ENCODE measurements at places on chromosomes 12 and 14.

- DNase-seq, result no peak
These were observed 65.0 kb upstream of the SINHCAF start for GRCh38 chr12:31390991-31391390.

DNA sequence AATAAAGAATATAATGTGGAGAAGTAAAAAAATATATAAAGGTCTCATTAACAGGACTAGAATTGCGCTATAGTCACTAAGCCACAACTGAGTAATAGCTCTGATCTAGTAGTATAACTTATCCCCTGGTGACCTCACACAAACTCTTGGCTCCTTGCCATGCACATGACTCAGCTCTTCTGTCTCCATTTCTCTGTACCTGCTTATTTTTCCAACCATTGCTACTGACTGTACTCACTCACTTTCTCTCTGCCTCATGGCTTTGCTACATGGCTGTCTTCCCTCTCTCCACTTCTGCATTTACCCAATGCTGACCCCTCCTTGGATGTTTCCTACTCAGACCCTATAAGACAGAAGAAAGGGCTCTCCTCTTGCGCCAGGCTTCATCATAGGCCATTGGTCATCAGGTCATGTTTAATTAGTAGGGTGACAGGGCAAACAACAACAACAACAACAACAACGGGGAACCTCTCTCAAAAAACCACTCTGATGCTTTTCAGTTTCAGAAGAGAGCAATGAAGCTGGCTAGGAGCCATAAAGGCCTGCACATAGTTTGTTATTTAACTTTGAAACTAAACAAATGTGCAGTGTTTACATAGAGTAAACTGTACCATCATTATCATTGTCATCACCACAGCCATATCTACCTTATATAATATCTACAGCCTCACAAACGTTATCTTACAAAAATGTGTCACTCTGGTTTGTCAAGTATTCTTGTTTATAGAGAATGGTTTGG lies 25.6 kb upstream of the KRAS start:
- DNase-seq, result peak; percentile 62

DNA sequence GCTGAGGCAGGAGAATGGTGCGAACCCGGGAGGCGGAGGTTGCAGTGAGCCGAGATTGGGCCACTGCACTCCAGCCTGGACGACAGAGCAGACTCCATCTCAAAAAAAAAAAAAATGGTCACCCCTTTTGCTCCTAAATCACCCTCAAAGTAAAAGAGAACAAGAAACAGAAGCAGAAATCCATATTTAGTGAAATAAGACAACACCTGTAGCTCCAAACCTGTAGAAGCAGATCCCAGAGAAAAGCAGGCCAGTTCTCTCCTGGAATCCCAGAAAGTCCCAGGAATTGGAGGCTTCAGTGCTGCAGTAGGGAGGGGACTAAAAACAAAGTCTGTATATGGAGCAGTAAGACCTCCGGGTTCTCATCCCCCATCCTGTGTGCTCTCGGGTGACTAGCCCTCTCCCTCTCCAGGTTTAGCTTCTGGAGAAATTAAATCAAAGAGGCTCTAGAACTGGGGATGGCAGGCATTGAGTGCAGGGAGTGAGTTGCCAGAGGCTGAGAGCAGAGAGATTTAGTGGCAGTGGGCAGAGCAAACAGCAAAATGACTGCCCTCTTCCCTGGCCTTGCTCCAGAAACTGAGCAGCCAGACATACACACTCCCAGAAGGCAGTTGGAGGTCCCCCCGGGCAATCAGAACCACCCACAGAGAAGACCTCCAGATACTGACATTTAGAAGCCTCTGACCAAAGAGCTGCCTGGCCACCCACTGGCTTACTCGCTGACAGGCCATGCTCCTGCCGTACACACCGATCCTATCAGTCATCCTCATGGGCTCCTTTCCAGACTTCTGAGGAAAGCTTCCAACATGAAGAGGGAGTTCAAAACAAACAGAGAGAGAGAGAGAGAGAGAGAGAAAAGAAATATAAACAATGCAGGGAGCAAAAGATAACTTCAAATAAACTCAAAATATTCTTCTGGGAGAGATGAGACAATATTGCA lies 6.3 kb upstream of the MLXIP start:
- DNase-seq, result peak; percentile 79

DNA sequence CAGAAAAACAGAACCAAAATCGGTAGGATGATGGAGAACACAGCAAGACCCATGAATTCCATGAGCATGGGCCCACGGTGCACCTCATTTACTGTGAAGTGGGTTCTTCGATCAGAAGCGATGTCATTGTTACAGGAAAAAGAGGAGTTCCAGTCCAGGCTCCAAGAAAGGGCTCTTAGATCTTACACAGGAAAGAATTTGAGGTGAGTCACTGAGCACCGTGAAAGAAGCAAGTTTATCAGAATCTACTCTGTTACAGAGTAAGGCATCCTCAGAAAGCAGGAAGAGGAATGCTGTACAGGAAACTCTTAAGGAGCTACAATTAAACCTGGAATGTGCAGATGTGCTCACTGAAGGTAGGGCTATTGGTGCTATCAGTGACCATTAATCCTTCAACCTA lies 11.6 kb upstream of the CHFR start:
- DNase-seq, result no peak

- no peak for DNase-seq
These were observed 56.4 kb upstream of the PIWIL1 start for GRCh38 chr12:130281153-130281799.

DNA sequence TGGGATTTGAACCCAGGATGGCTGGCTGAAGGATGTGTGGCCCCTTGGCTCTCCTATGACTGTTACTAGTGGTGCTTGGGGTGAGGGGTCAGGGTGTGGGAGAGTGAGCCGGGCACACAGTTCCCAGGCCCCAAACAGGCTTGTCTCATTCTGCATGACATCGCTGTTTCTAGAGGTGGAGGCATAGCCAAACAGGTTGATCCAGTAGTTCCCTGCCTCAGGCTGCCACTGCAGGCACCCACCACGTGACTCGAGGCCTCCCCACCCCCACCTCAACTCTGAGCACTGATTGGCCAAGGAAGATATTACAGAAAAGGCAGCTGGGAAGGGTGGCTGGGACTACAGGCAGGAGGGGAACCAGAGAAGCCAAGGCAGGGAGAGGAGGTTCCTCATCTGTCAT lies 102.6 kb downstream of the NCOR2 start:
- no peak for DNase-seq

GRCh38 chr12:108784270-108784669 lies 53.0 kb upstream of the CORO1C start:
- DNase-seq, result no peak

DNA sequence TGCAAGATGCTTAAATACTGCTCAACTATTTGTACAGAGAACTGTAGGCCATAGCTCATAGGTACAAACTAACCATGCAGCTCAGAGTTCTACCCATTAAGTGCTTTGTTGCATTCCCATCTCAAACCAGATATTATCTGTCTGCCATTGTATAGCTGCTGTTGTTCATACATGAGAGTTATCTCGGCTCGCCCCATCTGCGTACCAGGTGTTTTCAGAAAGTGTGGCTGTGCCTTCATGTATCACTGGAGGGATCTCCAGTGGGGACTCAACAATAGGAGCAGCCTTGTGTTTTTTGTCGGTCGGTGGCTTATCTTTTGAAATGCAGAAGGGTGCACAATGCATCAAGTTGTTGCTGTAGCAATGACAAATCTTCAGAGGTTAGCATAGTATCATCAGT lies 678.3 kb downstream of the RERGL start:
- no peak for DNase-seq

GRCh38 chr14:81005540-81006228 lies 50.3 kb downstream of the TSHR start:
- no peak for DNase-seq

GRCh38 chr14:73757381-73757780 lies 43.2 kb upstream of the PNMA1 start:
- DNase-seq, result no peak

DNA sequence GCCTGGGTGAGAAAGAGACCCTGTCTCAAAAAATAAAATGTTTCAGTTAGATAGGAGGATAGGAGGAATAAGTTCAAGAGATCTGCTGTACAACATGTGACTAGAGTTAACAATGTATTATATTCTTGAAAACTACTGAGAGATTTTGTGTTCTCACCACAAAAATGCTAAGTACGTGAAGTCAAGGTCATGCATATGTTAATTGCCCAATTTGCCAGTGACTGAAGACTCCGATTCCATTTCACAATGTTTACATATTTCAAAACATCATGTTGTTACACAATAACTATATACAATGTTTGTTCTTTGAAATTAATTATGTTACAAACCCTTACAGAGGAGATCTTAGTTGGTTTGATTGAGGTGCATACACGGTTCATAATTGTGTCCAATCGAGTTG lies 52.1 kb downstream of the SLC15A4 start:
- no peak for DNase-seq

DNA sequence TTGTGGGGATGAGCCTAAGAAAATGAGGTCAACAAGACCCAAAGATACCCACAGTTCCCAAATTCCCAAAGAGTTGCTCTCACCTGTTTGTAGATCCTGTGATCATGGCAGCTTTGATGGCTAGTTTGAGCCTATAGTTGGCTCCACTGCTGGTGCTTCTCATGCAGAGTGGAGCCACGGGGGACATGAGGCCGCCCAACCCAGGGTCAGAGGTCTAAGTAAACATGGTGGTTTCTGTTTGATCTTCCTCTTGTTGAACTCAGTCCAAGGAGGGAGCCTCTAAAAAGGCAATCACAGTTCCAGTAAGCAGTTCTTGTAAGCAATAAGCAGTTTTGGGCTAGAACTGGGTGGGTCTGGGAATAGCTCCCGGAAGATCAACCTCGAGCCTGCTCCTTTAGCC lies 125.6 kb upstream of the DHRS4 start:
- DNase-seq, result no peak

DNA sequence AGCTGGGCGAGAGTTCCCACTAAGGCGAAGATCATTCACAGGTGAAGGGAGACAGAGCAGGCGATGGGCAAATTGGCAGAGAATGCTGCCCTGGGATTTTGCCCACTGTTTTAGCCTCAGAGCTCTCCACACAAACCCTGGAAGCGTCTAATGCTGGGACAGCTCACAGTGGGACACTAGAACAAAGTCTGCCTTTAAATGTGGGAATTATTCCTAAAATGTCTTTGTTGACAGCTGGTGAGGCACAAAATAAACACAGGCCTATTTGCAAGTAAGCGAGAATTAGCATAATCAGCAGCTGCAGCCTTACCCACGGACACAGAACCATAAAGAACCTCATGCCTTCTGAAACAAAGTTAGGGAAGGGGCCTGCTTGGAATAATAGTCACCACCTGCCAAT lies 824.5 kb downstream of the AACS start:
- DNase-seq, result no peak

DNA sequence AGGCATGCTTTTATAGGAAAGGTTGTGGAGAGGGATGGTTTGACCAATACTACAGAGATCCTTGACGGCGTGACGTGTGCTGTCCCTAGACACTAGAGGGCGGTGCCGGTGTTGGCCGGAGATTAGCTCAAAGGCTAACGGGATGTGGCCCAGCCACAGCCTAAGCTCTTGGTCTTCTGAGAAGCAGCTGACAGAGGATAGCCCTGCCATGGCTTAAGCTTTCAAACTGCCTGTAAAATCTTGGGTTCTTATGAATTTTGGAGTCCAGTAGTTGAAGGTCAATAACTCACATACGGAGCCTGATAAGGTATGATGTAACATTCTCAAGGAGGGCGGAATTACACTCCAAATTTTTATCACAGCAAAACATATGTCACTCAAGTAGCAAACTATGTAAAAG lies 515.7 kb upstream of the ATXN7L3B start:
- DNase-seq, result peak; percentile 31

DNA sequence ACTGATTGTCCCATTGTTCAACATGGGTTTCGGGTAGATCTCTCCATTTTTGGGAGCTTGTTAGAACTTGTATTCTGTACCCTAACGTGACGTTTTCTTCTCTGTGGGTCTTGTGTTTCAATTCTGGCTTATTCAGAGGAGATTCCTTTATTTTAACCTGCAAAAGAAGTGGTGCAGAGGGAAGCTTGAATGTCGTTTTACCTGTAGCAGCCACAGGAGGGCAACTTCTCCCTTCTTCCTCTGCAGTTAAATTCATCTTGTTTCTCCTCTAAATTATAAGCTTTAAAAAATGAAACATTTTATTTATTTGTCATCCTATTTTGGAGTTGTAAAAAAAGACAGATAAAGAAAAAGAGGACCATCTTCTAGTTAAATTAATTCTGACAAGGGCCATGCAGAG lies 13.7 kb upstream of the CLEC4D start:
- DNase-seq, result no peak

- DNase-seq, result no peak
These were observed 7.9 kb upstream of the GPRC5A start for GRCh38 chr12:12883369-12884001.

DNA sequence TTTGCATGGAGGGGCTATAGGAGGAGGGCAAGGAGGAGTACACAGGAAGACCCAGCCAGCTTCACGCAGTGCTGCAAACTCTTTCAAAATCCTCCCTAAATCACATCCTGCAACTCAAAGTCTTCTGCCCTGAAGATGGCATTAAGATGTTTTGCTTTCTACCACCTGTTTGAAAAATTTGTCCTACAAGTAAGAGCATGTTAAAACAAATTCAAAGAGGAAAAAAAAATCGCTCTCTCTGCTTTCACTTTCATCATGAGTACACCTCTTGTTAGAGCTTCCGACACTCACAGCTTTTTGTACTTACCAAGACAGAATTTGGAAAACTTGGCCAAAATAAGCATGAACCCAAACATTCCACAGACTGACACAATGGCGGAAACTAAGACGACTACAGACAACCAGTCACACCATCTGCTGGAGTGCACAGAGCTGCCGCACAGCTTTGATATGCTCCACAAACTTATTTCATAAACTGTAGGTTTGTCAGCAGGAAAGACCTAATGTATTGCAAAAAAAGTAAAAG lies 21.3 kb downstream of the GCH1 start:
- no peak for DNase-seq

DNA sequence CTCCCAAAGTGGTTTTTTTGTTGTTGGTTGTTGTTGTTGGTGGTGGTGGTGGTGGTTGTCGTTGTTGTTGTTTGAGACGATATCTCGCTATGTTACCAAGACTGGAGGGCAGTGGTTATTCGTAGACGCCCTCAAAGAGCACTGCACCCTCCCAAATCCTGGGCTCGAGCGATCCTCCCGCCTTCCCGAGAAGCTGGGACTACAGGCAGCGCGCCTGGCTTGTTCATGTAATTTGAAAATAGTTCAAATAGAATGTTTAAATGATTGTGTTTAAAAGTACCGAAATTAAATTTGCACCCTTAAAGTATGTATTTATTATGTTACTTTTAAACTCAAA lies 439 bp upstream of the ANAPC5 start:
- no peak for DNase-seq

- DNase-seq, result no peak
These were observed 24.5 kb upstream of the HECTD1 start for GRCh38 chr14:31232081-31232480.

DNA sequence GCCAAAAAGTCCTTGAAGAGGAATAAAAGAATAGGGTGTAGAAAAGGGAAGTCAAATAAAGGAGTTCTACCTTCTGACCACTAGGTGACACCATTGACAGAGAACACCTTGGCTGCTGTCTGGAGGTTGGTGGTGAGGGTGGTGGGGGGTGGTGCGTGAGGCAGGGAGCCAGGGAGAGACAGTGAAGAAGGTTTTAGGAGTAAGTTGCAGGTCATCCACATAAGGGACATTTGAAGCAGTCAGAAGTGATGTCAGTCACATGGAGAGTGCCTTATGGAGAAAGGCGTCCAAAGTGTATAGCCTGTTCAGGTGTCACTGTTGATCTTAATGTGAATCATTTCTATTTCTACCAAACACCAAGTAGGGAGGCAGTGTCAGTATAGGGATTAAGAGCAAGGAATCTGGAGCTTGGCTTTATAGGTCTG lies 279.3 kb upstream of the DDHD1 start:
- DNase-seq, result peak; percentile 71

GRCh38 chr14:92108345-92109254 lies 2.2 kb upstream of the ATXN3 start:
- DNase-seq, result no peak

GRCh38 chr12:20474016-20474415 lies 105.7 kb downstream of the PDE3A start:
- no peak for DNase-seq
